ENCODE measurements at places on chromosomes 3 and 15.

DNA sequence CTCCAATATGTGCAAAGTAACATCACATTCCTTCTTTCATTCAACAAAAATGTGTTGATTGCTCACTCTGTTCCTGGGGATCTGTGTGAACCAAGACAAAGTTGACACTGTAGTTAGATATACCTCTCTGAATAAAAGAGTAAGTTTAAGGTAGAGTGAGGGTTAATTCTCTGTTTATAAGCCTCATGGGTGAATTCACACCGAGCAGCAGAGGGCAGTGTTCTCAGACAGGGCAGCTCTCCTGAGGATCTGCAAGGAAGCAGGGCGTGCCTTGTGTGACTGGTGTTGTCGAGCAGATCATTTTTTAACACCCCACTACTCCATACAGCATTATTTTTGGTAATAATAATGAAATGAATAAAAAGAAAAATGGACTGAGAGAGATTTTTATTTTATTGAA, 34.4 kb downstream of the PAQR9 start:
- peak; percentile 47 for DNase-seq

GRCh38 chr15:66278056-66278455, 15.3 kb upstream of the DIS3L start:
- no peak for DNase-seq

- no peak for DNase-seq
These were observed 38.9 kb downstream of the CACNA2D2 start for GRCh38 chr3:50464569-50464968.

DNA sequence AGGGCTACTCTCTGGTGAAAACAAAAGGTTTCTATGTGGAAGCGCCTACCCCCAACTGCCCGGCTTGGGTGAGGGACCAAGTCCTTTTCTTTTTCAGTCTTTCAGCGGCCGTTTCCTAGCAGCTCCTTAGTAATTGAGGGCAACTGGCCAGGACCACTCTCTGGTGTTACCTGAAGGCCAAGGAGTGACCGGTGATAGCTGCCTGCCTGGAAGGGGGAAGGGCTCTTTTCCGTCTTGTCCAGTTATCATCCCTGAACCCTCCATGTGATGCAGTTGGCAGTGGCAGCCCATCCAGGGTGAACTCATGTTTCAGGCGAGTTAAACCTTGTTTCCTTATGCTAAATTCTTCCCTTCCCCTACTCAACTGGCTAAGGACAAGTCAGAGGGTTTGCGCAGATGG, 33.3 kb downstream of the RHCG start:
- no peak for DNase-seq

DNA sequence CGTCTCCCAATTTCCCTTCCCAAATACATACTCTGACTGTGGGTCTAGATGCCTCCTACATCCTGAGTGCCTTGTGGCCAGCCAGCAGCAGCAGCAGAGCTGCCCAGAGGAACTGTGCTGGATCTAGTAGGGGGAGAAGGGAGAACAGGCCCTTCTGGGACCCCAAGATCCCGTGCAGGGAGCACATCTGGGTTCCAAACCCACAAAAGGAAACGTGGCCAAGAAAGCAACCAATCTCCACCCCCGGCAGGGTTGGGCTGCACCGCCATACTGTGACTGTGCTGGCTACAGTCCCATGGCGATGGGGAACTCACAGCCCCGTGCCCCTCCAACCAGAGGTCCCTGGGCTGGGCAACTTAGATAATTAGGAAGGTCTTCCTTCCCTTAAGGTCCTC, 86.3 kb downstream of the PPCDC start:
- DNase-seq: peak; percentile 68

- DNase-seq: no peak
These were observed 49.0 kb downstream of the CCDC54 start for GRCh38 chr3:107426223-107426622.

- peak; percentile 7 for DNase-seq
These were observed 56.8 kb downstream of the DNAH1 start for GRCh38 chr3:52372822-52373504.

DNA sequence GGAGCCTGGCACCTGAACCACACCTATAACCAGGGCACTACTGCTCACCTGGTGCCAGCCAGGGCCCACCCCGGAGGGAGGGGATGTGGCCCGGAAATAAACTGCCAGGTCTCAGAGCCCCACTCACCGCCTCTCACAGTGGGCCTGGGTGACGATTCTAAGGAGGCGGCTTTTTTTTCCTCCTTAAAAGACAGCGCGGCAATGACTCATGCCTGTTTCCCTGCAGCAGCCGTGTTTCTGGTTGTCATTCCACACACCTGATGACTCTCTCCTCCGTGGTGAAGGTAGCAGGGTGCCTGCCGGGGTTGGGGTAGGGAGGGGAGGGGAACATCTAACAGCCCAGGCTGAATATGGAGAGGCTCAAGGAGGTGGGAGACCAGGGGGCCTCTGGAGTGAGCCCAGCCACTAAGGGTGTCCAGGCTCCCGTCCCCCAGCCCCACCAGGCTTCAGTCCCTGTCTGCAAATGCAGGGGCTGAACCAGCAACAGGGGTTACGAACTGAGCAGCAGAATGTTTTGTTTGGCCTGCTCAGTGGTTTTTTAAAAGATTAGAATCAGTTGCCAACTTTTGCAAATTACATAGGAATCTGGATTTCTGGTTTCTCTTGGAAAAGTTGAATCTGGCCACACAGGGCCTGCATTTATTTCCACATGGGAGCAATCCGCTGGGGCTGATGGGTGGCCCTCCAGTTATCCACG, 127.3 kb upstream of the LINGO1 start:
- DNase-seq: no peak

DNA sequence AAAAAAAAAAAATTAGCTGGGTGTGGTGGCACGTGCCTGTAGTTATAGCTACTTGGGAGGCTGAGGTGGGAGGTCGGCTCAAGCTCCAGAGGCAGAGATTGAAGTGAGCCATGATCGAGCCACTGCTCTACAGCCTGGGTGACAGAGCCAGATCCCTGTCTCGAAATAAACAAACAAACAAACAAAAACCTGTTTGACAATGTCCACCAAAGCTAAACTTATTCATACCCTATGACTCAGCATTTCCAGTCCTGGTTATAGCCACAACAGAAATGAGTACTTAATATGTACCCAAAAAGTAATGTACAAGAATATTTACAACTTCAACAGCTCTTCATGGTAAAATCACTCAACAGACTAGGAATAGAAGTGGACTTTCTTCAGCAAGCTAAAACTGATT, 31.1 kb downstream of the SERP1 start:
- no peak for DNase-seq

GRCh38 chr3:160286231-160286630, 61.0 kb downstream of the C3orf80 start:
- DNase-seq: no peak

GRCh38 chr3:193938613-193939012, 197.3 kb upstream of the HES1 start:
- no peak for DNase-seq

Data from GDM1 (cell line).